ENCODE measurements at places on chromosomes 3 and 15. TPM values are rescaled to one million over a fixed set of nuclear protein-coding genes. Genes with fewer than 3 reads are reported as not detected.
A peak's percentile ranks its signal among the peaks of the same experiment; 100 is the strongest.

The DNAH12 gene
- 0.03 TPM for total RNA-seq

The P2RY13 gene
- not detected for total RNA-seq

DNA sequence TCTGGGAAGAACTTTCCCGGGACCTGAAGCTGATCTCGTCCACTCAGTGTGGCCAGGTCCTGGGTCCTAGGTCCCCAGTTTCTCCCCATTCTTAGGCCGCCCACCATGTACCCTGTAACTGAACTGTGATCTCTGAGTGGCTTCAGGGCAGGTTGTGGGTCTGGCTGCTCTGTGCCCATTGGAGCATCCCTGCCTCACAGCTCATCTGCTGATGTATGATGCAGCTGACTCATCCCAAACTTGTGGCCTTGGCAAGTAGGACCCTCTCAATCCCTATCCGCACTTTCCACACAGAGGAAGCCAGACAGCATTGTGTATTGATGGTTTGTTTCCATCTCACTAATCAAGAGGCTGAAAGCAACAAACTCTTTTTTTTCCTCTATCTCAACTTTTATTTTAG is 69.1 kb upstream of the XCR1 start:
- no peak for DNase-seq

DNA sequence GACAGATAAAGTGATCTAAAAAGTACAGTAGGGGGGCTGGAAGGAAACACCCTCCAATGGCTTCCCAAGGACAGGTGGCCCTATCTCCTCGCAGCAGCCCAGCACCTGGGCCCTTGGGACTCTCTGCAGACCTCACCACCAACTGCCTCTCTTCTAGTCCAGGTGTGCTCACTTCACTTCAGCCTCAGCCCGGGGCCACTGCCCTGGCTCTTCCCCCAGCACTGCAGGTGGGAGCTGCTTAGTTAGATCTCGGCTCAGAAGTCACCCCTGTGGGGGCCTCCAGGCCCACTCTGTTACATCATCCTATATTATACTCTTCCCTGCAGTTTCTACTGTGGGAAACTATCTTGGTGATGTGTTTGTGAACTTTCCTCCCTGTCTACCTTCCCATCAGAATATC is 2.0 kb downstream of the KLF15 start:
- DNase-seq = no peak

- no peak for DNase-seq
Measured at GRCh38 chr3:49842843-49843517, 13.4 kb downstream of the TRAIP start.

DNA sequence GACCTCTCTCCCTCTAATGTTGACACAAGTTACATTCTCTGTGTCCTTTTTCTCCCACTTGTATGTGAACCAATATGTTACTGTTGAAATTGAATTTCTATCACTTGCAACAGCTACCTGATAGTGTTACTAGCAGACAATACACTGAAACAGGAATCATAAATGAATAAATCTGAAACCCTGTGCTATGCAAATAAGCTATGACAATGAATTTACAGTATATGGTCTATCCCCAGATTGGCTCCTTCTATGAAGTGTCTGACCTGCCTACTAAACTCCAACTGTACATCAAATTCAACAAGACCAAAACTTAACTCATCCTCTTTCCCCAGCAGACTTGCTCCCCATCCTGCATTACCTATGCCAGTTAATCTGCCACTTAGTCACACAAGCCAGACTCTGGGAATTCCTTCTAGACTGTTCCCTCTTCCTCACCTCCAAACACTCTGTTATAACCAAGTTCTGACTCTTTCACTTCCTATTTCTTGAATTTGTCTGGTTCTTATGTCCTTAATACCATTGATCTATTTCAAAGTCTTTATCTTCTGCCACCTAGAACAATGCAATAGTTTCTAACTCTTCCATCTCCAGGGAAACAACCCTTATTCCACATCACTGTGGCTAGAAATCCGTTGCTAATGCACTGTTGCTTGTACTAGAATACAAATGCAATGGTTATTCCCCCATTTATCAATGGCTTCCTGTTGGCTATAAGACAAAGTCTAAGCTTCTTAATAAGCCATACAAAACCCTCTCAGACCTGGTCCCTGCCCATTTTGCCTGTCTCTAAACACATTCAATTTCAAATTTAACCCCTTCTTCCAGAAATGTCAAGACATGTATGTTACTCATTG is 13.4 kb upstream of the ZNF639 start:
- no peak for DNase-seq

GRCh38 chr3:122875547-122876127 is 80.8 kb downstream of the SLC49A4 start:
- no peak for DNase-seq

DNA sequence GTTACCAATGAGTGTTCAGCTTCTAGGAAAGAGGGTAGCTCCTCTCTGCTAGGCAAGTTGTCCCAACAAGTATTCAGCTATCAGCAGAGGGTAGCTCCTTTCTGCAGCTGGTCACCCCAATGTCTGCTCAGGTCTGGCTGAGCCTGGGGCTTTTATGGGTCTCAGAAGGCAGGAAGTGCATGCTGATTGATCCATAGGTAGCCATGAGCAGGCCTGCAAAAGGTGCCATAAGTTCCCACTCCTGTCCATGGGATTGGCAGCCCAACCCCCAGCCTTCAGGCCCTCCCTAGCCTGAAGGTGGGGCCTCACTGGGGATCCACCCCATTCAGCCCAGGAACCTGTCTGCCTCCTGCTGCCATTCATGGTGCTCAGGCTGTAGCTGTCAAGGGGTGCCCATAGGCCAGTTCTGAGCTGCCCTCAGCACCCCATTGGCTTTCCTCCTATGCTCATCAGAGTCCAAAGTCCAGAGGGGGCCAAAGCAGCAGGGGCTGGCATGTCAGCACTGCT is 34.6 kb upstream of the DNAJC13 start:
- no peak for DNase-seq

- DNase-seq = no peak
Measured at GRCh38 chr3:182760576-182761164, 32.6 kb upstream of the ATP11B start.

GRCh38 chr3:72679540-72680198 is 168.6 kb downstream of the SHQ1 start:
- peak; percentile 10 for DNase-seq

The STAB1 gene
- total RNA-seq = not detected

DNA sequence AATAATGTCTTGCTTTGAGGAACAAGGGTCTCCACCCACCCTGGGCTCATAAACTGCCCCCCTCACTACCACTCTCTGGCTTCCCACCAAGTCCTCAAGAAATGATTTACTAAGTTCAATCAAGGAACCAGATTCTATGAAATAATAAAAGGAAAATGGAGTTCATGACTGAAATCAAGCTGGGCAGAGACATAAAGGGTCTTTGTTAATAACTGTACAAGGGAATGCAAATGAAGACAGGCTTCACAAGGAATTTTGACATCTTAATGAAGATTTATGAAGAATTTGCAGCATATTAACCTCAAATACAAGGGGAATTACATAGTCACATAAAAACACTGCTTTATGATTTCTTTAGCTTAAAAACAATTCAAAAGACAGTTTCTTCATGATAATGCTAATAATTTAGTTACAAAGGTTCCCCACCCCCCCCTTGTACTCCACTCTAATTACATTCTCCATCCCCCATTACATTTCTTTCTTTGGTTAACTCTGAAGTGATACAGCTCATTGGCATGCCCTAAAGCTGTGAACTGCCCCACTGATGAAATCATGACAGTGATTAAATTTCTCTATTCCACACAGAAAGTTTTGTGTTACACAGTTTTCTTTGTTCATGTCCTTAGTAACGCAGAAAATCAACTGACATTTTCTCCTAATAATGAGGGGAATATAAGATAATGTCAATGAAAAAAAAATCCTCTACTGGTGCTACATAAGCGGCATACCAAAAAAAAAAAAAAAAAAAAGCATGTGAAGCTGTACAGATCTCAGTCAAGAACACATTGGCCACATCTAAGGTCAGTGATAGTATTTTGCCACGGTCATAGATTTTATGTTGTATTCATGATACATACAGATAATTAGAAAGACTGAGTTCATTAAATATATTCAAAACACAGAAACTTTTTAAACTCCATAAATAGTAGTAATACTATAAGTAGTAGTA is 54.4 kb downstream of the WWTR1 start:
- peak; percentile 57 for DNase-seq

DNA sequence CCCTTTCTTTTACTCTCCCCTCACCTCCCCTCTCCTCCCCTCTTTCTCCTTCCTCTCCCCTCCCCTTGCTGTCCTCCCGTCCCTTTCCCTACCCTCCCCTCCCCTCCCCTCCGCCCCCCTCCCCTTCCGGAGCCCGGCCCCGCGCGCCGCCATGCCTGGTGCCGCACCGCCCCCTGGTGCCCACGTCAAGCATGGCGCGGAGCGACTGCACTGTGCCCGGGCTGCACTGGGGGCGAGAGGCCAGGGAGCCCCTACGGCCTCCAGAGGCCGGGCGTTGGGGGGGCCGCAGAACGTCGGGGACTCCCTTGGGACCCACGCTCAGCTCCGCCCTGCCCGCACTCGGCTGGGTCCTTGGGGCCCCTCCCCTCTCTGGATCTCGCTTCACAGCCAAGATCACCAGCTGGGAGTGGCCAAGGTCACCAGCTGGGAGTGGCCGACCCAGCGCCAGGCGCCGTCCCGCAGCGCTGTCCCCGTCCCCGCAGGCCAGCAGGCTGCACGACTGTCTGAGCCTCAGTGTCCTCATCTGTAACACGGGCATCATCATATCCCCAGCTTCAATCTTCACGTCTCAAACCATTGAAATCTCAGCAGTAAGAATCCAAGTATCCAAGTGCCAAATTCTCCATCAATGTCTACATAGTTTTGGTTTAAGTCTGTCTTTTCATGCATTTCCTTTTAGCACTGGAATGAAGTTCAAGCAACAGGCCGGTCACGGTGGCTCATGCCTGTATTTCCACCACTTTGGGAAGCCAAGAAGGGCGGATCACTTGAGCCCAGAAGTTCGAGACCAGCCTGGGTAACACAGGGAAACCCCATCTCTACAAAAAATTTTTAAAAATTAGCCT is 42.5 kb downstream of the TPRA1 start:
- DNase-seq = peak; percentile 15

DNA sequence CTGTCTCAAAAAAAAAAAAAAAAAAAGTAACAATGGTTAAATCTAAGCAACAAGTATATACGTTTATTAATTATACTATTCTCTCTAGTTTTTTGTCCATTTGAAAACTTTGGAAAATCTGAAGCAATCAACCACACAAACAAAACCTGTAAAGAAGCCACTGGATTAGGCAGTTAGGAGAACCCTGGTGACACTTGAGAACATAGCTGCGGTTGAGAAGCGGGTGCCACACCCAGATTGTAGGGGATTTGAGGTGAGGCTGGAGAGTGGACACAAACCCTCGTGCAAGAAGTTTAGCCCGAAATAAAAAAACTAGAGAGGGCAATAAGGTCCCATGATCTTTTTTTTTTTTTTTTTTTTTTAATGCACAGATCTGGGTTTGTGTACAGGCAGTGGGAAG is 25.9 kb upstream of the ZBTB38 start:
- DNase-seq = no peak

DNA sequence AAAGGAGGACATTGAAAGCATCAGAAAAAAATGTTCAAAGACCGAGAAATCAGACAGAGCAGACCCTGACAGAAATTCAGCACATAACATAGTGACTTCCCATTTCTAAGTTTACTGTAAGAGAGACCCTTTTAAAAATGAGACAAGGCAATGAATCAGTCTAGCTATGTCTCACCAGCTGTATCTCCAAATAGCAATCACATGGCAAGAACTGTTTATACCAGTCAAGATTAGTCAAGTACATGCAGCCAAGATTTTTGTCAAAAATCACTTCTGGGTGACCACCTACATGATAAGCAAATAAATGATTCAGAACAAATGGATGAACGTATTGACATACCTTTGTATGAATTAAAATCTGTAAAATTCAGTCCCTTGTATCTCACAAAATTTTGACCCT is 138.0 kb downstream of the DTWD1 start:
- no peak for DNase-seq

The DIPK2A gene
- total RNA-seq = 8.7 TPM

The FOXB1 gene
- total RNA-seq = not detected

DNA sequence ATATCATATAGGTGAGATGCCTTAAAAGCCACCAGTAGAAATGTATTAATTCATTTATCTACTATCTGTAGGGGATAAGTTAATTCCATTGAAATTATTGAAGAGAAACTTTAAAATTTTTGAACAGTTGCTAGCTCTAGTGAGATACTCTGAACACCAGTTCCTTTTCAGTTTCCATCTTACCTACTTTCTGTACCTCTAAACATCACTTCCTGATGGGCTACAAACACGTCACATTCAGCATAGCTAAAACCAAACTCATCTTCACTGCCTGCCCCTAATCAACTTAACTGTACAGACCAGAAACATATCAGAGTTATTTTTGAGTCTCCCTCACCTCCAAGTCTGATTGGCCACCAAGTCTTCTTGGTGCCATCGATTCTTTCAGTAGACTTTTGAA is 88.9 kb downstream of the FEZF2 start:
- no peak for DNase-seq

- peak; percentile 78 for DNase-seq
Measured at GRCh38 chr15:82146990-82147461, 101.2 kb upstream of the MEX3B start.

DNA sequence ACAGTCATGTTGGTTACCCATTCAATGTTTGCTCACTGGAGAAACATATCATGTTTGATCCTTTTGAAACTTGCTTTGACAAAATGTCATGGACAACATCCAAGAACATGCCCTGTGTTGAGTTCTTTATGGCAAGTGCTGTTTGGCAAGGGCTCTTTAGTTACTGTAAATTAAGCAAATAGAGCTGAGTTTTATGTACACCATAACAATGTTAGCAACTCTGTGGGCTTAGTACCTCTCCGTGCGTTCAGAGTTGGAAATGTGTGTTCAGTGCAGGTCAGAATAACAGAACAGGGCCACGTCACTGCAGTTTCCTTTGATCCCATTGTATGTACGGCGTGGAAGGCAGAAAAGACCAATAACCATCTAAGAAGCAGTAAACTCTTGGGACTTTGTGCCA is 132.5 kb downstream of the MYRIP start:
- DNase-seq = no peak

- DNase-seq = no peak
Measured at GRCh38 chr3:13202744-13203397, 129.6 kb upstream of the IQSEC1 start.

- no peak for DNase-seq
Measured at GRCh38 chr15:68829068-68829467, 8.4 kb upstream of the ANP32A start.

The GP9 gene
- total RNA-seq = not detected

GRCh38 chr3:135649361-135649760 is 316.2 kb upstream of the PPP2R3A start:
- DNase-seq = no peak

DNA sequence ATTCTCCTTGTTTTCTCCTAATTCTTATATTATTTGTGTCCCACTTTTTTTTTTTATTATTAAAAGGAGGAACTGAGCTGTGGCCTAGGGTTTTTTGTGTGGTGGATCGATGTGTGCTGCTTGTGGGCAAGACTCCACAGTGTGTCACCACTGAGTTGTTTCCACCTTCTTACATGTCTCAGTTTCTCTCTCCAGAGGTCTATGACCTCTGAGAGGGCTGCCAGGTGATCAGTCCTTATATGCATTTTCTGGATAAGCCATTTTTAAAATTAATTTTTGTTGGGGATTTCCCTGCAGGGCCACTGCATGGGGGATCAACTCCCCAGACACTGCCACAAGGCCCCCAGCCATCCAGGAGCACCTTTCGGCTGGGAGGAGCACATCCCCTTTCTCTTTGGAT is 27.8 kb downstream of the IQCF6 start:
- no peak for DNase-seq

The XIRP1 gene
- not detected for total RNA-seq
